ENCODE measurements at places on chromosomes 12 and 14. TPM values are rescaled to one million over a fixed set of nuclear protein-coding genes. Genes with fewer than 3 reads are reported as not detected.

Gene SERPINA12
- not detected for total RNA-seq

Gene PTPRQ
- total RNA-seq: 0.26 TPM

Gene NXPH4
- 0.79 TPM for total RNA-seq

Gene MIP
- not detected for total RNA-seq

Gene OR8S1
- not detected for total RNA-seq

Gene ERGIC2
- total RNA-seq: 58.8 TPM

Gene ABHD12B
- not detected for total RNA-seq

Gene CCDC198
- total RNA-seq: not detected

Gene RNU4-1
- total RNA-seq: 1,049 TPM

Gene NUAK1
- total RNA-seq: 1.9 TPM

Gene LYSET
- total RNA-seq: 8.2 TPM

Gene ALX1
- total RNA-seq: not detected

Gene BDKRB2
- 80.9 TPM for total RNA-seq

Gene KCNC2
- total RNA-seq: not detected

Gene GPR84
- not detected for total RNA-seq

Gene CACNA1C
- 10.1 TPM for total RNA-seq

Gene MYH6
- not detected for total RNA-seq

Gene AP5M1
- 12.1 TPM for total RNA-seq

Gene TBX5
- 10.2 TPM for total RNA-seq

Gene PRB2
- not detected for total RNA-seq

Gene FAM181A
- not detected for total RNA-seq

Gene TEX52
- total RNA-seq: not detected

Gene SMOC1
- 2.0 TPM for total RNA-seq

Gene ERBB3
- total RNA-seq: 0.94 TPM

Gene LRRC23
- 15.9 TPM for total RNA-seq

Gene SOX5
- total RNA-seq: 7.7 TPM

Gene MFAP5
- total RNA-seq: 17.5 TPM

Gene PPP1R36
- total RNA-seq: 0.79 TPM

Gene DRAM1
- total RNA-seq: 41.1 TPM

Gene ISCA2
- total RNA-seq: 9.8 TPM

Gene DHRS7
- 130 TPM for total RNA-seq

Gene CPNE6
- total RNA-seq: not detected

Gene RPL6
- total RNA-seq: 405 TPM

Gene LRFN5
- total RNA-seq: 13.2 TPM

Gene DICER1
- total RNA-seq: 16.4 TPM

All from bronchial smooth muscle cell (primary cell).